Endodermal cell (in vitro differentiated cells): ENCODE measurements at places on chromosomes 16 and 17. TPM values are rescaled to one million over a fixed set of nuclear protein-coding genes. Genes with fewer than 3 reads are reported as not detected.
A peak's percentile ranks its signal among the peaks of the same experiment; 100 is the strongest.

The PIRT gene
- total RNA-seq, result not detected in 3 replicates

The ATP2A3 gene
- total RNA-seq, result 3.2 and 3.7 TPM in 2 replicates

DNA sequence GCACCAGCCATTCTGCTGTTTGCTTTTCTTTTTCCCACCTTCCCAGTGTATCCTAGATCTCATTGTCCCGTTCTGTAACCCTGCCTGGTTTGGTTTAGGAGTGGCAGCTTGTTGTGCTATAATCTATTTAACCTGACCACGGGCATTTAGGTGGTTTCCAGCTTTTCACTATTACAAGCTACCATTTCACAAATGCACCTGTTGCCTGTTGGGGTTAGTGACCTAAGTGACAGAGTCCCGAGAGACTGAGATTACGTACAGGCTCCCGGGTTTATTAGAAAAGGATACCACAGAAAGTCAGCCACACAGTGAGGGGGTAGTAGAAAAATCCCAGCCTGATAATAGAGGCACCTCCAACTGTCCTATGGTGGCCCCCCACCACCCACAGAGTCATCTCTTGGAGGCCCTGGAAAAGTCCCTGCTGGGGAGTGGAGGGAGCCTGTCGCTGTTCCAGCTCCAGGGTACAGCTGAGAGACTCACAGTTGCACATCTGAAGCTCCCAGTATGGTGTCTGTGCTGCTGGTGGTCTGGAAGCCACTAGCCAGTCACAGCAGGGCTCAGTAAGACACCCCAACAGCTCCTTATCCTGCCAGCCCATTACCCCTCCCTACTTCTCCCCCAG, 21.2 kb downstream of the CLEC16A start:
- H3K4me1 ChIP-seq, result peaks cover 7% of the 10 kb centered on the region
- no peak overlapping the region for H3K4me3 ChIP-seq
- H3K27ac ChIP-seq, result no peak overlapping the region
- DNase-seq, result no peak

- no peak overlapping the region for H3K4me3 ChIP-seq
- H3K36me3 ChIP-seq, result peaks cover 20% of the 10 kb centered on the region
- H3K27me3 ChIP-seq, result no peaks in the 10 kb centered on the region
Observed at GRCh38 chr17:3573246-3574100, 15.9 kb upstream of the TRPV3 start.

DNA sequence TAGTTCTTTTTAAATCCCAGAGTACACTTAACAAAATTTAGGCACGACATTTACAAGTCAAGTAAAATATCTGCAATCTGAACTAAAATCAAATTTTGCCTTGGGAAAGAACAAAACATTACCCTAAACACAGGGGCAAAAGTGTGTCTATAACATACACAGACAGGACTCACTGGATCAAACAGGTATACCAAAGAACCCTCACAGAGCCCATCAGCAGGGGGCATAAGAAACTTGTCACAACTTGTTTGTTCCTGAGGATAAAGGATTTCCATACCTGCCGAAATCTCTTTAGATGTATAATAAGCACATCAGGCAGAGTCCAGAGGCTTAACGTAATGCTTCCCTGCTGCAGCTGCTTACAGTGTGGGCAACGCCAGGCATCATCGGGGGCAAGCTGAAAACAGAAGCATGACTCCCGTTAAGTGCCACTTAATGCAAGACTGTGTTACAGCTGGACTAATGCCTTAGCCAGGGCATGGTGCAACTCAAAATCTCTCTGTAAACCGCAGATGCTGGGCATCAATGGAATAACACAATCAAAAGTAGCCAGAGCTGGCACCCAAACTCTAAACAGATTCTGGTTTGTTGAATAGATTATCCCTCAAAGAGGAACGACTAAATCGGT, 67.0 kb downstream of the USP31 start:
- H3K27me3 ChIP-seq, result no peaks in the 10 kb centered on the region
- DNase-seq, result no peak
- H3K36me3 ChIP-seq, result peaks cover 70% of the 10 kb centered on the region
- H3K4me1 ChIP-seq, result no peaks in the 10 kb centered on the region

- H3K4me3 ChIP-seq, result no peak overlapping the region
- H3K4me1 ChIP-seq, result no peaks in the 10 kb centered on the region
- H3K27ac ChIP-seq, result no peak overlapping the region
- no peaks in the 10 kb centered on the region for H3K27me3 ChIP-seq
- no peak for DNase-seq
- peaks cover 72% of the 10 kb centered on the region for H3K36me3 ChIP-seq
Observed at GRCh38 chr16:70254180-70254964, 2.6 kb upstream of the EXOSC6 start.

- no peaks in the 10 kb centered on the region for H3K4me1 ChIP-seq
- no peak overlapping the region for H3K4me3 ChIP-seq
- H3K27me3 ChIP-seq, result peaks cover 42% of the 10 kb centered on the region
- H3K36me3 ChIP-seq, result no peaks in the 10 kb centered on the region
- no peak overlapping the region for H3K27ac ChIP-seq
Observed at GRCh38 chr16:5490499-5490898, 392.9 kb upstream of the EEF2KMT start.

DNA sequence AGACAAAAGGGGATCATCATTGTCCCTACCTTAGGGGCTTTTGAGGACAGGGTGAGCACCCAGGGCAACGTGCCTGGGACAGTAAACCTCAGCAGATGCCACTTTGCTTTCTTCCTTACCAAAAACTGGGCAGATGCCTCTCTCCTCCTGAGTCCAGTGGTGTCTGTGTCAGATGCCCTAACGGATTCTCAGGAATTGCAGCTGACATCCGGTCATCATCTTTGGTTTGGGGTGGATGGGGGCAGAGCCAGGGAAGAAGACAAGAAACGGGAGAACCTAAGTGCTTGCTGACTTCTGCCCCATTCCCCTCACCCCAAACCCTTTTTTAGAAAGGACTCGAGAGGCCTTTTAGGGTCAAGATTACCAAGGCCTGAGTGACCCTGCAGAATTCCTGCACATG, 187.5 kb downstream of the MSI2 start:
- peaks cover 10% of the 10 kb centered on the region for H3K4me1 ChIP-seq
- H3K27me3 ChIP-seq, result no peaks in the 10 kb centered on the region
- H3K4me3 ChIP-seq, result no peak overlapping the region

DNA sequence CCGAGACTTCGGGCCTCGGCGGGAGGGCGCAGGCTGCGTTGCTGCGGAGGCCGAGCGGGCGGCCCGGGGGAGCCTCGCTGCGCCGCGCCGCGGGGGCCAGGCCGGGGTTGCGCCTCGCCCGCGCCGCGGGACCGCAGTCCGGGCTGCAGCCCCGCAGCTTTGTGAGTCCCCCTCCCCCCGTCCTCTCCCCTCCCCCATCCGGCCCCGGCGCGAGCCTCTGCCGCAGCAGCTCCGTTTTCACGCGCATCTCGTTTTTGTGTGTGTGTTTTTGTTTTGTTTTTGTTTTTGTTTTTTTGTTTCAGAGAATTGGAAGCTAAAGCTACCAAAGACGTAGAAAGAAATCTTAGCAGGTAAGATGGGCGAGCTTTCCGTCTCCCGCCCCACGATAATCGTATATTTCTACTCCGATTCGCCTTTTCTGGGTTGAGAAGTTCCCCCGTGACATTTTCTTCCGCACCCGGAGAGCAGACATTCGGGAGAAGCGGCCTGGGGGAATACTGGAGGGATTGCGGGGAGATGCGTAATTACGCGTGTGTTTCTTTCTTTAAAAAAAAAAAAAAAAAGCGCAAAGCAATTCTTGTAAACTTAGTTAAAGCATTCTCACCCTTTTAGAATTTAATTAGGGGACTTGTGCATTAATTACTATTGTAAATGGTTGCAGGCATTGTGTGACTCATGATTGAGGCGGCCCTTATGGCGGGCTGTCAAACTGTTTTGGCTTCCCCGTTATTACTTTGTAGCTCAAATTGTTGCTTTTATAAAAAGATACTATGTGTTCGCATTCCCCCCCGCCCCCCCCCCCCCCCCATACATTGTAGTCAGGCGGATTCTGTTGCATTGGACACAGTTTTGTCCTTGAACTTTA, 732 bp downstream of the TNRC6A start:
- peaks cover 6% of the 10 kb centered on the region for H3K4me1 ChIP-seq
- no peaks in the 10 kb centered on the region for H3K27me3 ChIP-seq
- peaks cover 35% of the 10 kb centered on the region for H3K36me3 ChIP-seq
- DNase-seq, result peak; percentile 75

GRCh38 chr17:39165178-39165840, 652 bp downstream of the ARL5C start:
- H3K27ac ChIP-seq, result no peak overlapping the region
- no peaks in the 10 kb centered on the region for H3K36me3 ChIP-seq
- no peaks in the 10 kb centered on the region for H3K4me1 ChIP-seq
- DNase-seq, result peak; percentile 74
- peaks cover 24% of the 10 kb centered on the region for H3K27me3 ChIP-seq

- no peak overlapping the region for H3K4me3 ChIP-seq
- H3K4me1 ChIP-seq, result no peaks in the 10 kb centered on the region
- no peaks in the 10 kb centered on the region for H3K36me3 ChIP-seq
- DNase-seq, result peak; percentile 50
- no peak overlapping the region for H3K27ac ChIP-seq
Observed at GRCh38 chr17:42190491-42191274, 3.6 kb downstream of the GHDC start.

DNA sequence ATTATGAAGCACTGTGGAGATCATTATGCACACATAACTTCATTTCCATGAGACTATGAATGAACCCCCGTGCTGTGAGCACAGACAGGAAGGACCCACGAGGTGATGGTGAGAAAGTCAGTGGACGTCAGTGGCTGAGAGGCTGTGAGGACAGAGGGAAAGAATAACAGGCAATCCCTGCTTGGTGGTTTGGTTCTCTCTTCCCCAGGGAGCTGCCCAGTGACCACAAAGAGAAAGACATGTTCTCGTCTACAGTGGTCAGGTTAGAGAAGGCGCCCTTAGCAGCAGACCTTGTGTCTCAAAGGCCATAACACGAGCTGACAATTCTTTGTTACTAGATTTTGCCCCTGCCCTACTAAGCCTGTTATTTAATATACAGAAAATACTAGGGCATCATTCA, 609.2 kb downstream of the TOX3 start:
- no peak overlapping the region for H3K4me3 ChIP-seq
- no peaks in the 10 kb centered on the region for H3K27me3 ChIP-seq
- H3K36me3 ChIP-seq, result no peaks in the 10 kb centered on the region
- no peak for DNase-seq
- H3K27ac ChIP-seq, result no peak overlapping the region

DNA sequence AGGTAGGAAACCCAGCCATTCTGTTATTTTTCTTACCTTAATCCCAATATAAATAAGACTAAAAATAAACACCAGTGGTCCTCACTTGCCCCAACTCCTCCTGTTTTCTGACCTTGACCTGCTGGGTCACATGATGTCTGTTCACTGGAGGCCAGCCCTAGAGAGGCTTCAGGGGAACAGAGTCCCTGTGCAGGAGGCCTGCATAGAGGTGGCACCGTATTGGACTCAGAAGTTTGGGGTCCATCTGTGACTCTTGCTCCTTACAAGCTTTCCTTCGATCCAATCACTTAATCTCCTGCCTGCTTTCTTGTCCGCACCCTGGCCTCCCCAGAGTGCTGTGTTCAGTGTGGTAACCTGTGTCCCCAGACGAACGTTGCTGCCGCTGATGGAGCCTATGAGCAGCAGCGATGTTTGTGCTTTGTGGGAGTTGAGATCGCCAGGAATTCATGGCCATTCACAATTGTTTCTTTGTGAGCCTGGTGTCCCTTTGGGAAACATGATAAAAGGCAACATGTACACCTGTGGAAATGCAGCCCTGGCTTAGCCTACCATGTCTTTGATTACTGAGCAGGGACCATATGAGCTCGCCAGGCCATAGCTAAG, 4.7 kb downstream of the IGSF6 start:
- no peak overlapping the region for H3K4me3 ChIP-seq
- peaks cover 3% of the 10 kb centered on the region for H3K36me3 ChIP-seq
- no peak overlapping the region for H3K27ac ChIP-seq
- DNase-seq, result no peak
- H3K27me3 ChIP-seq, result no peaks in the 10 kb centered on the region

- H3K4me1 ChIP-seq, result peaks cover 4% of the 10 kb centered on the region
- DNase-seq, result peak; percentile 70
- peaks cover 45% of the 10 kb centered on the region for H3K36me3 ChIP-seq
- no peak overlapping the region for H3K4me3 ChIP-seq
- H3K27me3 ChIP-seq, result no peaks in the 10 kb centered on the region
Observed at GRCh38 chr16:11675561-11676511, 7.6 kb downstream of the SNN start.

- H3K27ac ChIP-seq, result no peak overlapping the region
- H3K4me1 ChIP-seq, result no peaks in the 10 kb centered on the region
- H3K4me3 ChIP-seq, result no peak overlapping the region
- no peaks in the 10 kb centered on the region for H3K27me3 ChIP-seq
- no peak for DNase-seq
- no peaks in the 10 kb centered on the region for H3K36me3 ChIP-seq
Observed at GRCh38 chr17:51572115-51572514, 311.8 kb downstream of the UTP18 start.

DNA sequence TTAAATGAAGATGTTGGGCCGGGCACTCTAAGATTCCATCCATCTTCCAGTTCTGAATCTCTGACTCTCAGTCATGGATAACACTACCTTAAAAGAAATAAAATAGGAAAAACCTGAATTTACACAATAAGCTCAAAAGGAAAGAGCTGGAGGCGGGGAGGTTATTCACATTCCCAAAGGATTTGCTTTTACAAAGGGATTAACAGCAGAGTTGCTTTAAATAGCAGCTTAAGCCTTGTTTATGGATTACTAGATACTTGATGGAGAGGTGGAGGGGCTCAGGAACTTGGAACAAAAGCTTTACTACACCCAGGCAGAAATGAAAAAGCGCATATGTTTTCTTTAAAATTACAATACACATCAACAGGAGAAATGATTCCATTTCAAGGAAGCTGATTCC, 84.5 kb downstream of the XYLT1 start:
- DNase-seq, result no peak
- no peak overlapping the region for H3K27ac ChIP-seq
- H3K36me3 ChIP-seq, result no peaks in the 10 kb centered on the region
- peak overlapping the region; percentile 16 for H3K4me3 ChIP-seq
- no peaks in the 10 kb centered on the region for H3K27me3 ChIP-seq
- H3K4me1 ChIP-seq, result peaks cover 24% of the 10 kb centered on the region
